ENCODE measurements at places on chromosomes 1 and 21. TPM values are rescaled to one million over a fixed set of nuclear protein-coding genes. Genes with fewer than 3 reads are reported as not detected.
A peak's percentile ranks its signal among the peaks of the same experiment; 100 is the strongest.

The WNT9A gene
- not detected for total RNA-seq

DNA sequence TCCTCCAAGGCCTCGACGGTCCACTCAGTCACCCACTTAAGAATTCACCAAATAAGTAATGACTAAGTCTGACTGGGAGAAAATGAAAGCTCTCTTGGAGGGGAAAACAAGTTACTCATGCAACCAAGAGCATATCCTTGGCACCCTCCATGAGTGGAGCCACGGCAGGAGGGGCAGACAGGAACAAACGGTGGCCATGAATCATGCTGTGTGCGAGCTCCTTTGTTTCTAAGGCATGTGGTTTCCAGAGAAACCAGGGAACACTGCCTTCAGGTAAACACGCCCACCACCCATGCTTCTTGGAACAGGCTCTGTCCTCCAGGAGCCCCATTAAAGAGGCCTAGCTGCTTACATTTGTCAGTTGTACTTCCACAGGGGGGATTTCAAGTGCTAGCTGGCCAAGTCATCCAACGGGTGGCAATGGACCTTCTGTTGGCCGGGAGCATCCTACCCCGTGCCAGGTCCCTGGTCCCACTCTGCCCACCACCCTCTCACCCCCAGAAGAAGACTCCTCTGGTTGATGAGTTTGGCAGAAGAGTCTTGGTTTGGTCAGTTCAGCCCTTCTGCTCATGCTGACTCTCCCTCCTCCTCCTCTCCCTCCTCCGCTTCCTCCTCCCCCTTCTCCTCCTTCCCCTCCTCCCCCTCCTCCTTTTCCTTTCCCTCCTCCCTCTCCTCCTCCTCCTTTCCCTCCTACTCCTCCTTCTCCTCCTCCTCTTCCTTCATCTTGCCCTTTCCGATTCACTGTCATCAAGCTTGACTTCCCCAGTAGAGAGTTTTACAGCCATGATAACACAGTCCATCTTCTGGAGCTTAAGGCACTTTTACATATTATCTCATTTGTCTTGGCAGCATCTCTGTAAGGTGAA is 107.6 kb downstream of the CCDC185 start:
- H3K27me3 ChIP-seq, result no peaks in the 10 kb centered on the region
- DNase-seq, result no peak
- no peaks in the 10 kb centered on the region for H3K4me1 ChIP-seq
- peak overlapping the region; percentile 0 for H3K27ac ChIP-seq

- H3K27ac ChIP-seq, result no peak overlapping the region
- peaks cover 19% of the 10 kb centered on the region for H3K27me3 ChIP-seq
- no peak for DNase-seq
Measured at GRCh38 chr1:108957888-108958287, 5.4 kb downstream of the CLCC1 start.

- H3K36me3 ChIP-seq, result peaks cover 6% of the 10 kb centered on the region
- no peak for DNase-seq
- H3K4me1 ChIP-seq, result peaks cover 66% of the 10 kb centered on the region
- H3K27ac ChIP-seq, result peak overlapping the region; percentile 84
- H3K27me3 ChIP-seq, result no peaks in the 10 kb centered on the region
- no peak overlapping the region for H3K4me3 ChIP-seq
Measured at GRCh38 chr1:160432371-160432786, 32.0 kb downstream of the VANGL2 start.

The RCSD1 gene
- total RNA-seq, result 143 TPM

DNA sequence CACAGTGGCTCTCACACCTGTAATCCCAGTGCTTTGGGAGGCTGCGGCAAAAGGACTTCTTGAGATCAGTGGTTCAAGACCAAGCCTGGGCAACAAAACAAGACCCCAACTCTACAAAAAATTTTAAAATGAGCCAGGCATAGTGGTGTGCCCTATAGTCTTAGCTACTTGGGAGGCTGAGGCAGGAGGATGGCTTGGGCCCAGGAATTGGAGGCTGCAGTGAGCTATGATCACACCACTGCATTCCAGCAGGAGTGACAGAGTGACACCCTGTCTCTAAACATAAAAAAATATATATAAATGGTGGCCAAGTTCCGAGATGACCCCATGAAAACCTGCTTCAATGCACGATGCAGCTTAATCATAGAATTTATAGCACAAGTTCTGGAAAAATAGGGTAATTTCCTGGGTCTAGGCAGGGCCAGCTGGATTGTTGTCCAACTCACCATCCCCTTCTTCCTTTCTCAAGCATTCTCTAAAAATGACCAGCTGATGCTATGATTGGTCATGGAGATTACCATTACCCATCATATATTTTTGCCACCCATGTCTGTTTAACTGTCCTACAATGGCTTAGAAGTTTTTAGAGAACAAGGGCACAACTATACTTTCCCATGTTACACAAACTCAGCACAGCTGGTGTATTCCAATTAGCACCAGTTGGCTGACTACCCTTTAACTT is 5.3 kb upstream of the GNPAT start:
- H3K36me3 ChIP-seq, result peaks cover 59% of the 10 kb centered on the region
- no peaks in the 10 kb centered on the region for H3K27me3 ChIP-seq
- no peak for DNase-seq

The GUCA2A gene
- not detected for total RNA-seq

DNA sequence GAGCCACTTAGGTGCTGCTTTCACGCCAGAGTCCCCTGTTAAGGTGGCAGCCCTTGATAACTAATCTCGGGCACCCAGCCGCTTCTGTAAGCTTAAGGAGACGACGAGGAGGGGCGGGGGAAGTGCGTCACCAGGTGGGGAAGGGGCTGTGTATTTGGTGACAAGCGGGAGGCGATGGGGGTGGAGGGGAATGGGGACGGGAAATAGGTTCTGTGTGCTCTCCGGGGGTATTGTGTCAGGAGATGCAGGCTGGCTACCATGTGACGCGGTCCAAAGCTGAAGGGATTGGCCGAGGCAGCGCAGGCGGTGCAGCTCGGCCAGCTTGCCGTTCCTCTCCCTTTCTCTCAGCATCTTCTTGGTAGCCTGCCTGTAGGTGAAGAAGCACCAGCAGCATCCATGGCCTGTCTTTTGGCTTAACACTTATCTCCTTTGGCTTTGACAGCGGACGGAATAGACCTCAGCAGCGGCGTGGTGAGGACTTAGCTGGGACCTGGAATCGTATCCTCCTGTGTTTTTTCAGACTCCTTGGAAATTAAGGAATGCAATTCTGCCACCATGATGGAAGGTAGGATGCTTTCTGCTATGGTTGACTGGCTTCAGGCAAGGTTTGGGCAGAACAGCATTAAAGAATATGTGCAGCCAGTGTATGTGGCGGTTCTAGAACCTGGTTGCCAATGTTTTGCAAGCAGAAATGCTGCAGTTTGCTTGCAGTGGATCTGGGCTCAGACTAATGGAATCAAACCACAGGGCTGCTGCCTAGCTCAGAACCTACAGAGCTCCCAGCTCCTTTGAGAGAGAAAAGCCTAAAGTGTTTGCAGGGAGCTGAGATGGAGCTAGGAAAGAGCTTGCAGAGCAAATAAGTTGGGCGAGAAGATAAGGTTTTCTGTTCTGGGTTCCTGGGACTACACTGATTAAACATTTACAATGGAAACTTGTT is at the start of gene SGIP1:
Gene SGIP1, plus strand, starts transcription at position 350 of the 937 bp plus-strand sequence. Its CDS starts 206 bp downstream, at position 556.
- H3K36me3 ChIP-seq, result no peaks in the 10 kb centered on the region
- no peak for DNase-seq
- peak within 1 kb of the TSS; percentile 61 for H3K4me3 ChIP-seq
- H3K27ac ChIP-seq, result no peak within 1 kb of the TSS
- H3K27me3 ChIP-seq, result peaks cover 46% of the 10 kb centered on the region

- no peak for DNase-seq
- peaks cover 24% of the 10 kb centered on the region for H3K36me3 ChIP-seq
- H3K27ac ChIP-seq, result no peak overlapping the region
- no peak overlapping the region for H3K4me3 ChIP-seq
- peaks cover 15% of the 10 kb centered on the region for H3K4me1 ChIP-seq
- H3K27me3 ChIP-seq, result no peaks in the 10 kb centered on the region
Measured at GRCh38 chr1:84946631-84947030, 50.3 kb downstream of the MCOLN2 start.

The RIMKLA gene
- total RNA-seq, result 2.5 TPM

DNA sequence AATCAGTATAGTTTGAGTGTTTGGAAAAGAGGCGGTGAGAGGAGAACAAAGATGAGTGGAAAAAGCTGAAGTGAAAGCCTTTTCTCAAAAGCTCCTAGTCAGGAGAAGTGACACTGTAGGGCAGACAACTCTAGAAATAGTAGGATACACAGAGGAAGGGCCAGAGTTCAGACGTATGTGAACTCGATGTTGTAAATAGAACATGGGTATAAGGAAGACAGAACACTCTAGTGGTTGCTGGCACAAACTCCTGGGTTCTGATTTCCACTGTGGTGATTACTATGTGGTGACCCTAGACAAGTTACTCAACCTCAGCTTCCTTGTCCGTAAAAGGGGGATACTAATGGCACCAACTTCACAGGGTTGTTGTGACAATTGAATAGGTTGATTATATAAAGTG is 30.2 kb upstream of the MGST3 start:
- peaks cover 17% of the 10 kb centered on the region for H3K4me1 ChIP-seq
- no peak for DNase-seq
- peaks cover 11% of the 10 kb centered on the region for H3K27me3 ChIP-seq
- H3K4me3 ChIP-seq, result no peak overlapping the region

GRCh38 chr1:2474104-2474844 is 1.8 kb upstream of the PLCH2 start:
- no peaks in the 10 kb centered on the region for H3K27me3 ChIP-seq
- no peak for DNase-seq
- no peaks in the 10 kb centered on the region for H3K36me3 ChIP-seq
- H3K27ac ChIP-seq, result no peak overlapping the region
- H3K4me1 ChIP-seq, result no peaks in the 10 kb centered on the region
- H3K4me3 ChIP-seq, result no peak overlapping the region

GRCh38 chr1:232333419-232333767 is 296.5 kb downstream of the SIPA1L2 start:
- no peak overlapping the region for H3K27ac ChIP-seq
- H3K36me3 ChIP-seq, result no peaks in the 10 kb centered on the region
- peaks cover 12% of the 10 kb centered on the region for H3K4me1 ChIP-seq
- H3K27me3 ChIP-seq, result peaks cover 22% of the 10 kb centered on the region
- no peak overlapping the region for H3K4me3 ChIP-seq

- H3K27ac ChIP-seq, result peak overlapping the region; percentile 21
- H3K27me3 ChIP-seq, result no peaks in the 10 kb centered on the region
- peaks cover 45% of the 10 kb centered on the region for H3K4me1 ChIP-seq
- no peak overlapping the region for H3K4me3 ChIP-seq
- H3K36me3 ChIP-seq, result peaks cover 30% of the 10 kb centered on the region
- no peak for DNase-seq
Measured at GRCh38 chr21:37447288-37447936, 80.8 kb downstream of the DYRK1A start.

GRCh38 chr21:35506352-35506751 is 457.2 kb upstream of the RUNX1 start:
- H3K36me3 ChIP-seq, result peaks cover 2% of the 10 kb centered on the region
- no peaks in the 10 kb centered on the region for H3K27me3 ChIP-seq
- H3K4me3 ChIP-seq, result no peak overlapping the region
- peaks cover 37% of the 10 kb centered on the region for H3K4me1 ChIP-seq
- no peak for DNase-seq

The PRELP gene
- total RNA-seq, result not detected

The ZNF593OS gene
- not detected for total RNA-seq

DNA sequence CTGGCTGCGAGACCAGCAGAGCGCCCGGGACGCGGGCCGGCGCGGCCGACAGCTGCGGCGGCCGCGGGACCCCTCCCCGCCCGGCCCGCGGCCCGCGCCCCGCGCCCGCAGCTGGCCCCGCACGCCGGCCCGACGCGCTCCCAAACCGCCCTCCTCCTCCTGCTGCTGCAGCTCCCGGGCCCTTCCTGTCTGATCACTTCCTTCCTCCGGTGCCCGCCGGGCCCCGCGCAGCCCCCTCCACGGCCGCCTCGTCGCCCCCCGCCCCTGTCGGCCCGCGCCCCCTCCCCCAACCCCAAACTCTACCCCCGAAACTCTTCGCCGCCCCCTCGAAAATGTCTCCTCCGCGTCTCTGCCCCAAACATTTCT is 594 bp downstream of the LUZP1 start:
- H3K27me3 ChIP-seq, result peaks cover 7% of the 10 kb centered on the region
- peak overlapping the region; percentile 85 for H3K27ac ChIP-seq

The BPNT1 gene
- total RNA-seq, result 26.3 TPM

The DLGAP3 gene
- 0.29 TPM for total RNA-seq

The OR2T35 gene
- not detected for total RNA-seq

DNA sequence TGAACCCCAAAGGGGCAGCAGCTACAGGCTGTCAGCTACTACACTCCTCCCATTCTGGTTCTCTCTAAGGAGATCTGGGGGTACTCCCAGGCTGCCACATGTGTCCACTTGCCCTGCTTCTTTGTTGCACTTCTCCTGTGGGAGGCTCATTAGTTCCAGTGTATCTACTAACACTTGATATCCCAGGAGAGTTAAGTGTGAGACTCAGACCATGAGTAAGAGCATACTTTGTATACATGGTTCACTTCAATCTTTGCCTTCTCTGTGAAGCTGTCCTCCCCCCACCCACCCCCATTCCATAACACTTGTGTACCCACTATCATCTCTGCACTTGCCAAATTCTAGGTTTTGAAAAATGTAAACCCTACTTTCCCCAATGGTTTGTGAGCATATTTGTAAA is 34.9 kb upstream of the GADD45A start:
- H3K4me3 ChIP-seq, result no peak overlapping the region
- no peak overlapping the region for H3K27ac ChIP-seq
- H3K36me3 ChIP-seq, result no peaks in the 10 kb centered on the region

DNA sequence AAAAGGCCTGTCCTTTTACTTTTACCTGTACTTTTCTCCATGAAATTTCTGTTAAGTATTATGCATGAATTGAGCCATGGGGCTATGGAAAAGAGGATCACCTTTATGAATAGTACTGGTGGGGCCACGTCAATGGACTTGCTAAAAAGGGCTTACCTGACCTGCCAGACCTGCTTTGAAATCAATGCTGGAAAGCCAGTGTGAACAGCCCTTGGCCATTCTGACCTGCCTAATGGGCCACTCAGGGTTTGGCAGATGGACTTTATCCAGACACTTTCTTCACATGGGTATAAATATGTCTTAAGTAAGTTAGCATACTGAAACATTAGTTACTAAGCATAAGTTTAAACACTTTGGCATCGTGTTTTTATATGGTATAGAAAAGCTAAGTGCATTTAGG is 8.3 kb upstream of the GUK1 start:
- H3K36me3 ChIP-seq, result no peaks in the 10 kb centered on the region
- H3K4me3 ChIP-seq, result no peak overlapping the region
- H3K27ac ChIP-seq, result no peak overlapping the region
- H3K4me1 ChIP-seq, result peaks cover 15% of the 10 kb centered on the region

The YTHDF2 gene
- 80.6 TPM for total RNA-seq

DNA sequence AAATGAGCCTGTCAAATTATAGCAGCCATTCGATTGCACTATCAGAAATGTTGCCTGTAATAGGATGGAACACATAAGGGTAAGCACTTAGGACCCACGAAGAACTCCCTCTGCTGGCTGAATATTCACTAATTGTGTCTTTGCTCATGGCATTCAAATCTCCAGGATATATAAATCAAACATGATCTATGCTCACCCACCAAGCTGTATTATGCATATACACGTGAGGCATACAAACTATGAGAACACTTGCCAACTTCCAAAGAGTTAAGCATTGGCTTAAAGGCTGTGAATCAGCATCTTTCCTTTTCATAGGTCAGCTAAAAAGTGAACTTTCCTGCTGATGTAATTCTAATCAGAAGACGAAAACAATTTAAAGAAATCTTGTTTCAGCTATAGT is 34.5 kb downstream of the TMPRSS15 start:
- no peak overlapping the region for H3K4me3 ChIP-seq
- H3K36me3 ChIP-seq, result no peaks in the 10 kb centered on the region
- DNase-seq, result no peak
- no peaks in the 10 kb centered on the region for H3K4me1 ChIP-seq
- no peak overlapping the region for H3K27ac ChIP-seq

- no peak overlapping the region for H3K27ac ChIP-seq
- H3K4me3 ChIP-seq, result no peak overlapping the region
- H3K36me3 ChIP-seq, result no peaks in the 10 kb centered on the region
Measured at GRCh38 chr1:78712467-78713051, 62.9 kb downstream of the IFI44 start.

All from activated CD8-positive, alpha-beta T cell treated with anti-CD3 and anti-CD28 coated beads, Interleukin-2, amount 10 ng/mL, durations not matched to agents 7 days and 5 days (primary cell).